ENCODE measurements at places on chromosomes 1 and 21. TPM values are rescaled to one million over a fixed set of nuclear protein-coding genes. Genes with fewer than 3 reads are reported as not detected.
A peak's percentile ranks its signal among the peaks of the same experiment; 100 is the strongest.

The SPRR1A gene
- not detected for total RNA-seq

The KRTAP12-3 gene
- total RNA-seq, result not detected

The PTAFR gene
- 1.7 TPM for total RNA-seq

DNA sequence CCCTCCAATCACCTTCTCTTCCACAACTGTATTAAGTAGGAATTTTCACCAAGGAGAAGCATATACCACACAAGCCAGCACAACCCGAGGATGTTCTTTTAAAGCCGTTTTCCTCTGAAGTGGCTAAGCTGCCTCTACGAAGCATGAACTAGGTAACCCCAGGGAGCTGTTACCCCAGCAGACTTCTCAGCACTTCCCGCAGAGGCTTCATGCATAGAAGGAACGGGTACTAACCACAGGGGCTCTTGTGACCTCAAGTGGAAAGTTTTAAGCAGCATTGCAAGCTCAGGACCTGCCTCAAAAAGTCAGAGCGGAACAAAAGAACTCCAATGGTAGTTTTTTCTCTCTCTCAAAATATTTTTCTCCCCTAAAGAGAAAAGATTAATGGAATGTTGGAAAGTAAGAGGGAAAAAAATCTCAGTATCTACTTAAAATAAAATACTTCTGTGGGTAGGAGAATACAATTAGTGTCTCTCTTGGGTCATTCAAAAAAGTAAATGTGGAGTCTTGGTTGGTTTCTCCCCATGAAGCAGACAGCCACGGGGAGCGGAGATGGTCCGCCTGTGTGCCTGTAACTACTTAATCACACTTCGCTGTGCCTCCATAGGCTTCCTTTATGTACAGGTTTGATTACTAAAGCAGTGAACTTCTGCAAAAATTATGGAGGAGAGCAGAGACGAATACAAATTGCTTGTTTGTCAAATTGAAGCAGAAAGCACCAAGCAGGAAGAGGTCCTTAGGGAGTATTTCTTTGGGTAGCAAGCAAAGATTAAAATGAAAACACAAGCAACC is 40.9 kb downstream of the STX6 start:
- H3K36me3 ChIP-seq, result no peaks in the 10 kb centered on the region
- peak; percentile 65 for DNase-seq
- no peak overlapping the region for H3K27ac ChIP-seq
- no peaks in the 10 kb centered on the region for H3K4me1 ChIP-seq
- H3K4me3 ChIP-seq, result no peak overlapping the region

DNA sequence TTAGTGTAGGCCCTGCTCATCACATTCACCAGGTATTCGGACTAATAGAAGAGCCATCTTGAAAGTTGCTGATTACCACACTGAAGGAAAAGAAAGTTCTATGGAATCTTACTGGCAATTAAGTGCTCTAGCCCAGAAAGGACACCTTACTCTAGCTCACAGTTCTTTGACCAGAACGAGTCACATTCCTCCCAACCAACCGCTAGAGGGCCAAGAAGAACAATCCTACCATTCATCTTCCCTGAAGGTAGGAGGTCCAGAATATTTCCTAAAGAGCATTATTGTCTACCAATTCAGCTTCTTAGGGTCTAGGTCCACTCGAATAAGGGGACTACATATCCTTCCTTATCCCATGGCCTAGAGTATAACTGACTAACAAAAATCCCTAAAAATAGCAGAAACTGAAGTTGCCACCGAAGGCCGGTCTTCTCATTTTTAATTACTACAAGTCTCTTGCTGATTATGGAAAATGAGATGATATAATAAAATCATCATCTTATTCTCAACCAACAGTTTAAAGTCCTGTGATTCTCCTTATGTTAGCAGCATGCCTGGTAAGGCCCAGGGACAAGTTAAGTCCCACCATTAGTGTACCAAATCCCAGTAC is 2.7 kb upstream of the FMO1 start:
- H3K4me1 ChIP-seq, result no peaks in the 10 kb centered on the region
- DNase-seq, result no peak
- no peak overlapping the region for H3K4me3 ChIP-seq
- H3K27me3 ChIP-seq, result no peaks in the 10 kb centered on the region
